CD4-positive, alpha-beta T cell treated with Interleukin-2 at 100 ng/mL for 4 hours (primary cell): ENCODE measurements at places on chromosomes 3 and 15.

GRCh38 chr15:74134387-74135027 is 4.1 kb downstream of the ISLR2 start:
- DNase-seq = no peak

GRCh38 chr3:101944308-101944707 is 95.0 kb downstream of the NFKBIZ start:
- no peak for DNase-seq

- DNase-seq = no peak
Observed at GRCh38 chr15:39095218-39095879, 485.5 kb upstream of the THBS1 start.

GRCh38 chr3:184405075-184406030 is 25.5 kb downstream of the CHRD start:
- no peak for DNase-seq

- no peak for DNase-seq
Observed at GRCh38 chr15:31338879-31339557, 12.4 kb downstream of the KLF13 start.

GRCh38 chr15:57288926-57289580 is 87.3 kb upstream of the CGNL1 start:
- no peak for DNase-seq

DNA sequence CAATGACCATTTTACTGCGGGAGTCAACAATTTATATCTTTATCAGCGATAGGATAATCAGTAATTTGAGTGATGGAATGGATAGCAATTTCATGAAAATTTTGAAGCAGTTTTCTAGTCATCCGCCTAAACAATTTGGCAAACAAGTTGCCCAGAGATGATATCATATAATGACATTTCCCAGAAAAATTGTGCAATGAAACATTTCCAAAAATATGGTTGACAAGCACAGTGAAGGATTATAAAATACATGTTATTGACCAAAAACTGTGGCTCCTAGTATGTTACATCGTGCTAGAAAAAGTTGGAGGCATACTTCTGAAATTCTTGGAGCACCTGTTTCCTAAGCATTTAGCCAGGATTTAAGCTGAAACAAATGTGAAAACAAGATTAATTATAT is 145.1 kb downstream of the GHSR start:
- no peak for DNase-seq

- DNase-seq = no peak
Observed at GRCh38 chr3:23654571-23654970, 151.2 kb upstream of the UBE2E1 start.

GRCh38 chr3:102810937-102811336 is 376.1 kb downstream of the ZPLD1 start:
- no peak for DNase-seq

DNA sequence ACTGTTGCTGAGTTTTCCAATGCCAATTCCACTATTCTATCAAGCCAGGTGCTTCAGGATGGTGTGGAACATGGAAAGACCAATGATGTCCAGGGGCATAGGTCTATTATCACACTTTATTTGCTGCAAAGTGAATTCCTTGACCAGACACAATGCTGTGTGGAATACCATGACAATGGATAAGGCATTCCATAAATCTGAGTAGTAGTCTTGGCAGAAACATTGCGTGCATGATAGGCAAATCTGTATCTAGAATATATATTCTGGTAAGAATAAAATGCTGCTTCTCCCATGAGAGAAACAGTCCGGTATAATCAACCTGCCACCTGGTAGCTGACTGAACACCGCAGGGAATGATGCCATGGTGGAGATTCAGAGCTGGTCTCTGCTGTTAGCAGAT is 70.0 kb upstream of the ALDH1A3 start:
- no peak for DNase-seq

- peak; percentile 3 for DNase-seq
Observed at GRCh38 chr15:60255390-60255789, 142.4 kb downstream of the ANXA2 start.

DNA sequence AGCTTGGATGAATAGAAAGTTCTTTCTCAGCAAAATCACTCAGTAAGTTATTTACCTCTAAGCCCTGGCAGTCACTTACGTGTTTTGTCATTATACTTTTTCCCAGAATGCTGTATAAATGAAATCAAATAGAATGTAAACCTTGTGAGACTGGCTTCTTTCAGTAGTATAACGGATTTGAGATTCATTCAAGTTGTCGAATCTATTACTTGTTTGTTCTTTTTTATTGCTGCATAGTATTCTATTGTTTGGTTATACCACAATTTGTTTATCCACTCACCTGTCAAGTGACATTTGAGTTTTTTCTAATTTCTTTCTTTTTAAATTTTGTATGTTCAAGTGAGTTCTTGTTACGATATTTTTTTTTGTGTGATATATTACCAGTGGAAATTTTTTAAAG is 381.6 kb downstream of the EDEM1 start:
- no peak for DNase-seq

- DNase-seq = peak; percentile 56
Observed at GRCh38 chr3:69212411-69213160, 90.2 kb upstream of the LMOD3 start.

- DNase-seq = no peak
Observed at GRCh38 chr3:178203165-178203564, 333.1 kb upstream of the KCNMB2 start.

DNA sequence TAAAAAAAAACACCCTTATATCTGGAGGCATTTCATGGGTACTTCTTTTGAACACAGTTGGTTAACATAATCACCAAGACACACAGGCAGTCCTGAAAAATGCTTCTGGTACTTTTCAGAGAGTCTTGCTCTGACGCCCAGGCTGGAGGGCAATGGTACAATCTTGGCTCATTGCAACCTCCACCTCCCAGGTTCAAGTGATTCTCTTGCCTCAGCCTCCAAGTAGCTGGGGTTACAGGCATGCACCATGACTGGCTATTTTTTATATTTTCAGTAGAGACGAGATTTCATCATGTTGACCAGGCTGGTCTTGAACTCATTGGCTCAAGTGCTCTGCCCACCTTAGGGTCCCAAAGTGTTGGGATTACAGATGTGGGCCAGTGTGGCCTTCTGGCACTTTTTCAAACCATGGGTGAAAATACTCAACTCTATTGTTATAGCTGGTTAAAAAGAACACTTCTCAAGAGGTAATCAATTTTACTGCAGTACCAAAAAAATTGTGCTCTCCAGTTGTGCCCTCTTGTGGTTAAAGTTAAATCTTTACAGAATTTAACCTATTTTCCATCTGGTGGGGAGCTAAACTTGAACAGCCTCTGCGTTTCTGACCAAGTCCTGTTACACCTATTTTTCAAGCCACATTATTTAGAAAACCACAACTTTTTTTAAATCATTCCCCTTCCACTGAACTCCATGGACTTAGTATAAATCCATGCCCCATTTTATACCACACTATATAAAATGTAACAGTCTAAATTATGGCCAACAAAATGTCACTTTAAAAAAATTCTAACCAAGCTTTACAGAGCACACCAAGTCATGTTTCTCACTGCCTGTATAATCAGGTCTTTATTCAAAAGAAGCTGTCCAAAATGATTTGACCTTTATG is 1.2 kb upstream of the SNAPC5 start:
- DNase-seq = peak; percentile 51

DNA sequence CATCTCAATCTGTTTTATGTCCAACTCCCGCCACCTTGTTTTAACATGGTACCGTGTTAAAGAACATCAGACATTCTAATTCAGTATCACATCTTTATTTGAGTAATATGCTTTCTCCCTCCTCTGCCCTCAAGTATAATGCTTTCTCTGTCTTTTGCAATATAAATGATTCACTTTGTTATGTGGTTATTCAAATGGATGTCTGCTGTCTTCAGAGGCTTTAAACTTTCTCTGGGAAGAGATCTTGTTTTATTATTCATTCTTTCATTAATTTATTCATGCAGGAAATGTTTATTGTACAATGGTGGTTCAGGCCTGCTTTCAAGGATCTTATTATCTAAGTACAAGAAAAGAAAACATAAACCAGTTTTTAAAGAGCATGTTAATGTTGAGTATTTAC is 57.1 kb downstream of the RAP2B start:
- DNase-seq = no peak

DNA sequence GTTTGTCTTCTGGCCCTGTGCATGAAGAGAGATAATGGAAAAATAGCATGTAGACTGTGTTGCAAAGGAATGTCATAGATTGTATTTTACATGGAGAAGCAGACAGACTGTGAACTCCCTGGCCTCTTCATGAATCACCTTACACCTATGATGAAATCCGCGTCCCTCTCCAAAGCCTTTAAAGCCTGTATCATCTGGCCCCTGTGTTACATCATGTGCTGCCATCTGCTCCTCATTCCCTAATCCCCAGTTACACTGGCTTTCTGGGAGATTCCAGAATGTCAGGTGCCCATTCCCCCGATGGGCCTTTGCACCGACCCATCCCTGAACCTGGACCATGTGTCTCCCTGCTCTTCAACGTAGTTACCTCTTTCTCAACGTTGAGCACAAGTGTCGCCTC is 190.8 kb downstream of the ADAMTSL3 start:
- no peak for DNase-seq

DNA sequence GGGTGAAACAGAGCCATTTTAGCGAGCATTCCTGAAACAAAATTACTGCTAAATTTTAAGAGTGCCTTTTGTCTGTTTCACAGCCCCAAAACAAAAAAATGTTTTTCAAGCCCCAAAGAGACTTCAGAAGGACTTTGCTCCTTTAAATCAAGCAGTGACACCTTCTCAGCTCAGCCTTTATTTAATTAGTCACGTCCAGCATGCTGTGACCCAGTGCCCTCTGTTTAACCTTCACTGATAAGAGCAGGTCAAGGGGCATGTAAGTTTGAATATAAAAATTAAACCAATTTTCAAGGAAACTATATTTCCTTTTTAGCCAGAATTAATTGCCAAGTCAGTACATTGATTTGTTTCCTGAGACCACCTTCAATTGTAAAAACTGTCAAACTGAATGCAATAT is 40.6 kb downstream of the ISL2 start:
- DNase-seq = no peak
